Suppressor macrophage (primary cell): ENCODE measurements at places on chromosomes 11 and 22.

GRCh38 chr22:42813501-42813900, 43.6 kb downstream of the ARFGAP3 start:
- DNase-seq, result no peak

DNA sequence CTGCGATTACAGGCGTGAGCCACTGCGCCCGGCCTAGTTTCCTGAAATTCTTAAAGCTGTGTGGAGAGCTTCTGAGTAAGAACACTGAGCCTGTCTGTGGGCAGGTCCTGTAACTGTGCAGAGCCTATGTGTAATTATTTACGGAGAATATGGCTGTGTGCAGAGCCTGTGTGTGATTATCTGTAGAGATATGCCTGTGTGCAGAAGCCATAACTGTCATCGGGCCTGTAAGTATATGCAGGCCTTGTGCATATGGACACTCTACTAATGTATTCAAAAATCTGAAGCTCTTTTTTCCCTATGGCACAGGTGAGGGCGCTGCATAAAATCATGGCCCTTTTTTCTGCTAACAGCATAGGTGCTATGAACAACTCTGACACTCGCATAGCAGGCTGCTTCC, at the start of gene OR52B6:
TSS of gene OR52B6 (plus strand) at position 301 of the 400 bp plus-strand sequence. CDS start at position 301, 0 bp downstream.
- DNase-seq, result no peak

DNA sequence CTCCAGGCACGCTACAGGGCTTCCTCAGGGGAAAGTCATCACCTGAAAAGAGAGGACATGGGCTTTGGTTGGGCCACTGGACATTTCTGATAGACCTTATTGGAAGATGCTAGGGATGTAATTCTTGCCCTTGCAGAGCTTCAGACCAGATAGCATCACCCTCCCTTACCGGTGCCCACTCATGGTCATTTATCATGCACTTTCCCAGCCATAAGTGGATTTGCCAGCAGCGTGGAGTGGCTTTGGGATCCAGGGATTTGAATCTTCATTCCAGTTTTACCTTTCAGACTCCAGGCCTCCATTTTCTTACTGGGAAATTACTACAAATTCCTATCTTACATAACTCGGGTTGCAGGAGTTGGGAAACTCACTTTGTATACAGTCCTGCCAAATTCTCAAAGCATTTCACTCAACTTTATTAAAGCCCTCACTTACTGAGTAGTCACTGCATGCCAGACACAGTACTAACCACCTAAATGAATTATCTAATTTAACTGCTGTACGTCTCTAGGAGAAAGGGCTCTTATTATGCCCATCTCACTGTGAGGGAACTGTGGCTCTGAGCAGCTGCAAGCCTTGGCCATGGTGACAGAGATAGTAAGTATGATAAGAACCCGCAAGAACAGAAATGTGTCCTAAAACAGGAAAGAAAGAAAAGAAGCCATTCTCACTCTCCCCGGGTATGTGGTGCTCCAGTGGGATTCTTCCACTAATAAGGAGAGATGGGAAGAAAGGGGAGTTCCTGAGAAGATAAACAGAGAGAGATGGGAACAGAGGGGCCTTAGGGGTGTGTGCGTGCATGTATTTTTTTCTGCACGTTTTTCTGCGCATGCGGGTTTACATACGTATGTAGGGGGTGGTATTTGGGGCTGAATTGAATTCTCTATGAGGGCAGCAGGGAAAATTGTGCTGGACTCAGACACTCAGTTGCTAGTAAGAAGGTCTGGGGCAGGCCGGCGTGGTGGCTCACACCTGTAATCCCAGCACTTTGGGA, 9.7 kb downstream of the CHRM1 start:
- DNase-seq, result no peak

DNA sequence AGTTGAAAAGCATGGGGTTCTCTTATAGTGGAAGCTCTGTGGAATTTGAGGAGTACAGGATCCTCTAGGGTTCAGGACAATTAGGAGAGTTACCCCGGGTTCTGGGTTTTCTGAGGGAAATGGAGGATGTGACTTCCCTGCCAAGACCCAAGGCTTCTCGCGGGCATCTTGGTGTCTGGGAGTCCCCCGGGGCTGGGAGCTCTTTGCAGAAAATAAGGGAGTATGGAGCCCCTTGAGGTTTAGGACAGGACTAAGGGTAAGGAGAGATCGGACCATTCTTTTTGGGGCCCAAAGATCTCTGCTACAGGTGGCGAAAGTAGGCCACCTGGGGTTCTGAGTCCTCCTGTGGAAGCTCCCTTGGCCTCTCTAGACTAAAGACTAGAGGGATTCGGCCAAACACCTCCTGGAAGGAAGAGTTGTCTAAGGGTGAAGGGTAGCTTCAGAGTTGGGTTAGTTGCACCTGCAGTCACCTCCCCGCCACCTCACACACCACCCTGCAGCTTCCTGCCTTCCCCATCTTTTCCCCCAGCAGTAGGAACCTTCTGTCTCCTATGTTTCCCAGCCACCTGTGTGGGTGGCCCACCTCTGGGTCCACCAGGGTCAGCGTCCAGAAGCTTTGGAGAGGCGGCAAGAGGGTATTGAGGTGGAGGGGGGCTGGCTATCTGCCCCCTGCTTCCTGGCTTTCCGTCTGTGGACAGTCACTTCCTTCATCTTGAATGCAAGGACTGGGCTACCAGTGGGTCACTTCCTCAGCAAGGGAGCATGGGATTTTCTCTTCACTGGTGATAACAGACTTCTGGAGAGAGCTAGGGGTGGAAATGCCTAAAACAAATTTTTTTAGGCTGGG, 908 bp downstream of the LIMK2 start:
- peak; percentile 35 for DNase-seq

GRCh38 chr11:94785509-94785908, 17.4 kb downstream of the AMOTL1 start:
- no peak for DNase-seq

DNA sequence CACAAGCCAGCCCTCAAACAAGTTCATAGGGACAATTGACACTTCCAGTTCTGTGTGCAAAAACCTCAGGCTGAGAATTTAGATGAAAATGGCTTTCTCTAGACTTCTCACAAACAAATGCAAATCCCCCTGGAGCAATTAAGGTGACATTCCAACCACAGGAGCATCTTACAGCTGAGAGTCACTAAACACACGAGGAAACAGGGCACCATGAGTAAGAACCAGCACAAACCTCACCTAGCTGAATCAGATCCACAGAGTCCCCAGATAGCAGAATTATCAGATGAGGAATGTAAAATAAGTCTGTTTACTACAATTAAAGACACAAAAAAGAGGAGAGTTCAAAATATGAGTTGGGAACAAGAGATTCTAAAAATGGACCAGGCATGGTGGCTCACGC, 51.5 kb downstream of the RTL6 start:
- no peak for DNase-seq
